T-helper 1 cell (primary cell): ENCODE measurements at places on chromosomes 3 and 15.

GRCh38 chr15:40369474-40369869 is 11.5 kb downstream of the DISP2 start:
- DNase-seq: no peak

DNA sequence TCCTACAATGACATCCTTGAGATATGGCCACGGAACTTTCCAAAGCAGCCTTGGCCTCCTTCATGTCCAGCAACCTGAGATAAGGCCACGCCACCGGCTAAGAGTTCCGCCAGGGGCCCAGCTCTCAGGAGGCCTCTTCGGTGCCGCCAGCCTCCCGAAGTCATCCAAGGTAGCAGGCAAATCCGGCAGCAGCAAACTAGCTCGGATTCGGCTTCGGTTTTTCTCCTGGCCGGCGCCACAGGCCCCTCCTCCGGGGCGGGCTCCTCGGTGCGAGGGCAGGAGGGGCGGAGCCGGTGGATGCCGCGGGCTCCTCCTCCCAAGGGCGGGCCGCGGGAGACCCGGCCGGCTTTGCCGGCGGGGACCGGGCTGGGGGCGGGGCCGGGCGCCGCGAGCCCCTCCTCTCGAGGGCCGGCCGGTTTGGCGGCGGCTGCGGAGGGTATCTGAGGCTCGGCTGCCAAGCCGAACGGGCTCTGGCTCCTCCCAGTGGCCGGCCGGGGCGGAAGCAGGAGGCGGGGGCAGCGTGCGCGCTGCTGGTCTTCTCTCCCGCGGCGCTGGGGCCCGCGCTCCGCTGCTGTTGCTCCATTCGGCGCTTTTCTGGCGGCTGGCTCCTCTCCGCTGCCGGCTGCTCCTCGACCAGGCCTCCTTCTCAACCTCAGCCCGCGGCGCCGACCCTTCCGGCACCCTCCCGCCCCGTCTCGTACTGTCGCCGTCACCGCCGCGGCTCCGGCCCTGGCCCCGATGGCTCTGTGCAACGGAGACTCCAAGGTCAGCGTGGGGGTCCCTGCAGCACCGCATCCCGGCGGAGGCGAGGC is at the start of gene GMPS:
Gene GMPS, plus strand, starts transcription at position 518 of the 812 bp plus-strand sequence. Its CDS starts 221 bp downstream, at position 739.
- DNase-seq: peak; percentile 94

- no peak for DNase-seq
Measured at GRCh38 chr3:44890258-44890657, 15.8 kb downstream of the TGM4 start.

GRCh38 chr3:69411346-69411745 is 25.5 kb upstream of the FRMD4B start:
- no peak for DNase-seq

DNA sequence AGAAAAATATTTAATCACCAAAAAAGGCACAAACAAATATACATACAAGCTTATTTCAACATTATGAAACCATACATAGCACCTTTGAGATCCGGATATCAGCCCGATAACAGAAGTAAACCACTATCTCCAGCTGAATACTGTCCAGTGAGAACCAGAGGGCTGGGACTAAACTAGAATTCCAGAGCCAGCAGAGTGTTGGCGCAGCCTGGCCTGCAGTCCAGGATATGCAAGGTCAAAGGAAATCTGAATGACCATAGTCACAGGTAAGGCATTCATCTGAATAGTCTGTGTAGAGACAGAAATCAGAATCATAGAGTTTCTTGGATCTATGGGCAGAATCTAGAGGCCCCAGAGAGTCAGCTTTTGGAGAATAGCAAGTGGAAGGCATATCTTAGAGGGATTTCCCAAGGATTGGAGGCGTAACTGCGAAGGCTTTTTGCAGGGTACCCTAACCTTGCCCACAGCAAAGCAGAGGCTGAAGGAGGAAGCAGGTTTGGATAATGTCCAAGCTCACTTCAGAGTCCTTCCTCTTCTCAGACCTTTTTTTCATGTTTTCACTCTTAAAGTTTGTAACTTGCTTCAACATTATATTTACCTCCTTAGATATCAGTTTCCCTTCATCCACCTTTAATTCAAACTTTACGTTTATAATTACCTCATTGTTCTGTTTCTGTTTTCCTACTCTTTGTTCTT is 32.5 kb upstream of the TP63 start:
- DNase-seq: no peak

- no peak for DNase-seq
Measured at GRCh38 chr3:29285471-29286071, 4.7 kb downstream of the RBMS3 start.

DNA sequence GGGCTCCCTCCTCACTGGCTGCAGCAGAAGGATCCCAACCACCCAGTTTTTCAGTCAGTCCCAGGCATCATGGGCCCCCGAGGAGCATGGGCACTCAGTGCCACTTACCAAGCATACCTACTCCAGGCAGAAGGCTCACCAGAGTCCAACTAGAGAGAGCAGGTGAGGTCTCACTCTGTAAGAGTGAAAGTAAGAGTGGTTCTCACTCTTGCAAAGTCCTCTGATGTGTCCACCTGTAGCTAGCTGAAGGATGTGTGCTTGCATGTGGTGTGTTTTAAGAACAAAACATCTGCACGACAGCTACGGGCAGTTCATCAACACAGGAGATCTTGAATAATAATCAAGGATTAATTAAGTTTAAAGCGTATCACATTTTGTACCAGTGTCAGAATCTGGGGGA is 49.7 kb downstream of the CCK start:
- DNase-seq: no peak

DNA sequence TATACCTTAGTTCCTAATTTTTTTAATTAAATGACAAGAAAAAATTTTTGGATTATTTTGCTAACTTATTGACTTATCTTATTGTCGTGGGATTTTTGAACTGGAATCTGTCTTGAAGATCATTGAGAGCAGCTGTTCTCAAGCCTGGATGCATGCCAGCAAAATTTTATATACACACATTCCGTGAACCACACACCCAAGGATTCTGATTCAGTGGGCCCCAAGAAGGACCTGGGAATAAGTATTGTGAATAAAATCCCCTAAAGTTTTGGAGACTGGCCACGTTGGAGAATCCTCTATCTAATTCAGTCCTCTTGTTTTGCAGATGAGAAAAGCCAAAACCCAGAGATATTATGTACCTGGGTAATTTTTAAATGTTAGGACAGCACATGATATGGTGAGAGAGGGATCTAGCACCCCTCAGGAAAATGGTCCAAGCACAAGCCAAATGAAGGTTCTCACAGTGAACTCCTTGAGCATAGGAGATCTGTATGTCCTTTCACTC is 55.2 kb downstream of the UNC13C start:
- no peak for DNase-seq

- DNase-seq: no peak
Measured at GRCh38 chr3:100815583-100815982, 106.3 kb downstream of the TFG start.

DNA sequence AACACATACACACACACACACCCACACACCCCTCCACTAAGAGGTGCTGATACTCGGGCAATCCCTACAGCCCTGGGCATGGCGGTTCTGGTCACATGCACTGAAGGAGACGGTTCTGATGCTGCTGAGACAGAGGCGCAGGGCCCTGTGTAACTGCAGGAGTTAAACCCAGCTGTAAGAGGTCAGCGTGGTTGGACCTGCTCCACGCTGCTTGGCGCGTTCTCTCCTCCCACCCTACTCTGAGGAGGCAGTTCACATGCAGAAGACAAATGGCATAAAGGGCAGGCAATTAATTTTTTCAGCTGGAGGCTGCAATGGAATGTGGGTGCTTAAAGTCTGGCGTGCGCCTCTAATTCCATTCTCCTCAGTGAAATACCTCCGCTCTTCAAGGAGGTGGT is 35.2 kb downstream of the GRK7 start:
- DNase-seq: no peak

DNA sequence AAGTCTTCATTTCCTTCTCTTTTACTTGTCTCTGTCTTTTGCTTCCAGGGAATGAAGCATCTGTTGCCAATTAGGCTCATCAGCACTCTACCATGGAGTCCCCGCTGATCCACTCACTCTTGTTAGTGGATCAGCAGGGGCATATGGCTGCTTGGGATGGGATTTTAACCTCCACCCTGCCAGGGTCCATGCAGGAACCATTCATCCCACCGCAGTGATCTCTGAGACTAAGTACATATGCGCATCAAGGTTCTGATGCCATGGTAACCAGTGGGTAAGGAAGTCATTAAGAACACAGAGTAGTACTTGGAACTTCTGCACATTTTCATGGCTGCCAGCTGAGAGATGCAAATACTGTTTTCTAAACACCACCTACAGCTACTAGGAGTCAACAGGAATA is 374.0 kb upstream of the ALCAM start:
- DNase-seq: no peak

DNA sequence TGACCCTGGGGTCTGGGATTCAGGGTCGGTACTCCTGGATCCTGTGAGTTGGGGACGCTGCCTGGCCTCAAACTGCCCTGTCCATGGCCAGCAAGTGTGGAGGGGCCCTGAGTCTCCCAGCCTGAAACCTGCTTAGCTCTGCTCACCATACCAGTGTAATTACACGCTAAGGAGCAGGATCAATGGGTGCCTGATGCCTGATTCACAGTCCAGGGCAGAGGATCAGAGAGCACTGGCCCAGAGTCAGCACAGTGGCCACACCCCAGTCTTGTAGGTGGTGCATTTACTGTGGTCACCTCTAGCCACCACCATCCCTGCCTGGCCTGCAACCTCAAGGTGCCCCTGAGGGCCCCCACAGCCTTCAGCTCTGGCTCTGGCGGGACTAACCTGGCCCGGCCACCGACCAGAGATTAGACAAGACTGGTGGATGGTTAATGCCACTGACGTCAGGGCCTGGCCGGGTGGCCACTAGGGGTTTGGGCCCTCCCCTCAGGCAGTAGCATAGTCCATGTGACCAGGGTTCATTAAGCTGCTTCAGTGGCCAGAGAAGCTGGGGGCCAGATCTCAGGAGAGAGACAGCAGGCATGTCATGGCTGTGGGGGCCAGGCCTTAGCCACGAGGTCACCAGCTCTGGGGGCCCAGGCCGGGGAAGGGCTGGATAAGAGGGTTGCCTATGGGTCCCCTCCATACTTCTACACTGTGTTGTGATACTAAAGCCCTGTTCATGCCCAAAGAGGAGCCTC is 3.3 kb upstream of the SLC38A3 start:
- no peak for DNase-seq

DNA sequence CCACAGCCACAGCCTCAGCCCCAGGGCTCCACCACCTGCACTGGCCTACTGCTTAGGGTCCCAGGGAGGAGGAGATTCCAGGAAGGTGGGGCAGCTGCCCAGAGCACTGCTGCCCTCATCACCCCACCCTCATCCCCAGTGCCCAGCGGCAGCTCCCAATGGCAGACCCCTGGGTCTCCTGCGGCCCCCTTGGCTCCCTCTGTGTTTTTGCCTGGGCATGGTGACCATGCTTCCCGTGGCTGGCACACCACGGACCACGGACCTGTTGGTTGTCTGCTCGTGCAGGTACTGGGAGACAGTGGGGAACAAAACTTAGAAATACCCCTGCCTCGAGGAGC is 2.7 kb downstream of the CHST13 start:
- no peak for DNase-seq

GRCh38 chr15:71195242-71195641 is 80.0 kb downstream of the THSD4 start:
- no peak for DNase-seq

DNA sequence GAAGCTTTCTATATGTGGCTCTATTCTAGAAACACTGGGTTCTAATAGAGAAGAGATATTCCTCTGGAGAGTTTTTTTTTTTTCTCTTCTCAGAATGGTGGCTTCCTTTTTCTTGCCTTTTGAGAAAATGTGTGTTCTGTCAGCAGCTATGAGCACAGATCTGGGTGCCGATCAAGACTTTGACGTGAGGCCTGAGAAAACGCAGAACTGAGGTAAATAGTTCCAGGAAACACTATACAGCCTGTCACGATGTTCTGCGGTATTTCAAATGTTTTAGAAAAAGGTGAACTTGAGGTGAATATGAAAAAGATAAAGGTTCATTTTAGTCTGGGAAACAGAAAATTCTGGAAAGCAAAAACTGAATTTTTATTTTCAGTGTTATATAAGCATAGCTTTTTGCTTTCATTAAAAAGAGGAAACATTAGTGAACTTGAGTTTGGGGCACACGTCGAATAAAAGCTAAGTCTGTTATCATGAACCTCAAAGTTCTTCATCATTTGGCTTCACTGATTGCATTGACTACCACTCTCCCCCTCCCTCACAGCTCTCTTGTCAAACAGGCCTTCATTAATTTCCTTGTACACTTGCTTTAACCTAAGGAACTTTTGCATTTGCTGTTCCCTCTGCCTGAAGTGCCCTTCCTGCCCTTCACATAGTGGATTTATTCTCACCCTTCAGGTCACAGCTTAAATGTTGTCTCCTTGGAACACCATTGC is 265.1 kb downstream of the NFKBIZ start:
- DNase-seq: no peak

DNA sequence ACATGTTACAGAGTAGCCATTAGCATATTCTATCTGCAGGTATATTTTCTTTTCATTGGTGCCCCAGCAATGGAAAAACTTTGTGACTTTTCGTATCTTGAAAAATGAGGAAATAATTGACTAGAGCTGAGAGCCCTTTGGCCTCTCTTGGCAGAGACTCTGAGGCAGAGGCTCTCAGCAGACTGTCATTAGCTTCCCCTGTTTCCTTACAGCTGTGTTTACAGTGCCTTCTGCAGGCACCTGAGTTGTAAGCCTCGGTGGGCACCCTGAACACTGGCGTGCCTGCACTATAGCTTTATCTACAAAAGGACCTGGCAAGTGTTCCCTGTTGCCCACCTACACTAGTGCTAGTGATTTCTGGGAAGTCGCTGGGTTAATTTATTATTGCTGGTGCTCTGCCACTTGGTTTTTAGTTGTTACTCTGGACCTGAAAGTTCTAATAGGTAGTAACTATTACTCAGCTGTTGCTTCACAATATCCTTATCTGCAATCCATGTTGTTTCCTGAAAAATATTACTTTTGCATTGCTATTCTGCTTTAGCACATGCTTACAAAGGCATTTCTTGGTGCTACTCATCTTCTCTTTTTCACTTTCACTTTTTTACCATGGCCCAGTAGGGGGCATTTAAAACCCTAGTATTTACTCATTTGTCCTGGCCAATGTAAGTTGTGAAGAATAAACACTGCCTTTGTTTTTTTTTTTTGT is 7.8 kb upstream of the GPR171 start:
- no peak for DNase-seq

- DNase-seq: no peak
Measured at GRCh38 chr3:115512565-115513415, 110.5 kb upstream of the GAP43 start.

DNA sequence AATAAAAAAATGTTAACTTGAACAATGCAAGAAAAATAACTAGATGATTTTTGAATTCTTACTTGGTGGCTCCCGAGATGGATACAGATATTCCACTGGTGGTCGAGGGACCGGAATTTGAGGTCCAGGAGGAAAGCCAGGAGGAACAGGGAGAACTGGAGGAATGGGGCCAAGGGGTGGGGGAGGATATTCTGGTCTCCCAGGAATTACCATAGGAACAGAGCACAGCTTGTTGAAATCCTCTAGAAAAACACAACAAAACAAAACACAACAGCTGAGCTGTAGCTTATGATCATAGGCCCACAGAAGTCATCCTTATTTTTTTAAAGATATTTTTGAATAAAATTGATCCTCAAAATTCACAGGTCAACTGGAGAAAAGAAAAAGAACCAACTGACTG is 129.4 kb downstream of the FBN1 start:
- no peak for DNase-seq
